ENCODE measurements at places on chromosomes 16 and 17.
A peak's percentile ranks its signal among the peaks of the same experiment; 100 is the strongest.

GRCh38 chr17:11340803-11341202 is 99.8 kb downstream of the SHISA6 start:
- no peak for DNase-seq

DNA sequence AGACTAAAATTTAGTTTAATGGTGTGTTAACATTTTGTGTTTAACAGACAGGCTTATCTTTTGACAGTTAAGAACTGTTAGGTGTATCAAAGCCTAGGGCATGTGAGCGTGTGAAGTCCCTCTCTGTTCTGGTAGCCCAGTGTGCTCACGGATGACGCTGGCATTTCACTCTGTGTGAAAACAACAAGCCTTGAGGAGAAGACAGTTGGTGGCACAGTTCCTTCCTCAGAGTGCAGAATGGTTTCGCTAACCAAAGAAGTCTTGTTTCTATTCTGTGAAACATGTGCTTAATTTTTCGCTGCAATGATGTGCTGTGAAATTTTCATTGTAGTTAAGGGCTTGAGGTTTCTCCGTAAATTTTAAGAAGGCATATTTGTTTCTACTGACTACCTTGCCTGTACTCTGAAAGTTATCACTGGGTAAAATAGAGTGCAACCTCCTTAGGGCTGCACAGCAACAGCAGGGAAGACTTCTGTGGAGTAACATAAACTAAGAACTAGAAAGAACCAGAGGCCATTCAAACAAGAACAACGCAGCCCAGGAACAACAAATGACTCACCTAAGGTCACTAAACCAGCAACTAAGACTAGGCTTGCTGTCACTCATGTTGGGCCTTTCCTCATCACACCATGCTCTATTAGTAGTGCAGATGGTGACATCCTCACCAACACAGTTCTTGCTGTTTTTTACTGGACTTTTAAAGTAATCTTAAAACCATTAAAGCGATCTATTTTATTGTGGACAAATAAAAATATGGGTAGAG is 33.4 kb downstream of the BRD7 start:
- peak; percentile 26 for DNase-seq

DNA sequence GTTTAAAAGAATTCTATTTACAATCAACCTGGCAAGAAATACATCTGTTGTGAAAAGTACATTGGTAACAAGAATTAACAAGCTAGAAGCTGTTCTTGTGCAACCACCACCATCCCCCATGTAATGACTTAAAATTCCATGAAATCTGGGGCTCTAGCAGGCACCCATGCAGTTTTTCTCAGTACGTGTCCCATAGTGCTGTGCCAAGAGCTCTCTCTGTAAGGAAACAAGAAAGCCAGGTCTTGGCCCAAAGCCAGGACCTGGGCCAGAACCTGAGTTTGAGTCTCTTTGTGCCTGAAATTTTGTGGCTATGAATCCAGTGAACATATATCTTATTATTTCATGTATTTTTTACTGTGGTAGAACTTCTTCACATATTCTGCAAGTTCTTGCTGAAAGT is 46.6 kb downstream of the NUP93 start:
- DNase-seq: no peak

- DNase-seq: no peak
Observed at GRCh38 chr16:86052926-86053325, 154.0 kb downstream of the IRF8 start.

Measured in CD4-positive, alpha-beta T cell treated with Interleukin-1 beta for 1 hour (primary cell).